ENCODE measurements at places on chromosomes 16 and 17.

GRCh38 chr16:47716571-47716970 is 255.4 kb downstream of the PHKB start:
- DNase-seq, result no peak

GRCh38 chr17:57874434-57875289 is 24.8 kb upstream of the MRPS23 start:
- DNase-seq, result peak; percentile 70

DNA sequence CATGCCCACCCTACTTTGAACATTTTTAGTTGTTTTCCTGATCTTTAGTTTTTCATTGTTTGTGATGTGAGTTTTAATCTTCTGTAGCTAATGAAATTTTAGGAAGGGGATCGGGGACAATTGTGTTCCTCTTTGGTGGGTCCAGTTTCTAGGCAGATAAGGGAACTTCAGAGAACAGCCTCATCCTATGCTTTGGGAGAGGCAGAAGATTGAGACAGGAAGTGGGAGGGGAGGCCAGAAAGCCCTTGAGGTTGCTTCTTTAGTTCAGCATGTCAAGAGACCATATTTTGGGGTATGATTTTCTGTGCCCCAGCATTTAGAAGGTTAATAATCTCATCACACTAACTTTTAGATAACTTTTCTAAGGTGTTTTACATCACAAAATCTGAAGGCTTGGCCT is 191.0 kb downstream of the TANC2 start:
- DNase-seq, result no peak

DNA sequence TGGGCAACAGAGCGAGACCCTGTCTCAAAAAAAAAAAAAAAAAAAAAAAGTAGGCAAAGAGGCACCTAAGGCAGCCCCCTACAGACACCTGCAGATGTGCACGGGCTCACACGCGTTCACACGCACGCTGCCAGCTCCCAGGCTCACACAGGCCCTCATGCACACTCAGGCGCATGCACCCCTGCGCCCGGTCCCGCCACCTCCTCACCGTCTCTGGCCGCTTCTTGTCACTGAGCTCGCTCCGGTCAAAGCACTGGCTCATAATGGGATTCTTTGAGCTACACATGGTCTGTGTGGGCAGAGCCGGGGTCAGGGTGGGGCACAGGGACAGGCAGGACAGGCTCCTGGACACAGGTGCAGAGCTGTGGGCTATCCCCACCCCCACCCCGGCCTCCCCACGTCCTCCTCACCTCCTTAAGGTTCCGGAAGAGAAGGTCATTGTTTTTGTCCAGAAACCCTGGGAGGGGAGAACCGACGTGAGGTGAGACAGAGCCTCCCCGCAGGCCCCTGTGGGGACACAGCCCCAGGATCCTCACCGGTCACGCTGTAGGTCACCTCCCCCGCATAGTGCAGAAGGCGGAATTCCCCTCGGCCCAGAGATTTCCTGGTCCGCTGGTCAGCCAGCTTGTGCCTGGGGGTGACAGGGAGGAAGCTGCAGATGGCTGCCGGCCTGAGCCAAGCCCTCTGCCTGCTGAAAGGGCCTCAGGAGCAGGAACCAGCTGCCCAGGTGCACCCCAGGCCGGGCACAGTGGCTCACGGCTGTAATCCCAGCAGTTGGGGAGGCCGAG is 17.9 kb downstream of the MYO1C start:
- DNase-seq, result no peak

DNA sequence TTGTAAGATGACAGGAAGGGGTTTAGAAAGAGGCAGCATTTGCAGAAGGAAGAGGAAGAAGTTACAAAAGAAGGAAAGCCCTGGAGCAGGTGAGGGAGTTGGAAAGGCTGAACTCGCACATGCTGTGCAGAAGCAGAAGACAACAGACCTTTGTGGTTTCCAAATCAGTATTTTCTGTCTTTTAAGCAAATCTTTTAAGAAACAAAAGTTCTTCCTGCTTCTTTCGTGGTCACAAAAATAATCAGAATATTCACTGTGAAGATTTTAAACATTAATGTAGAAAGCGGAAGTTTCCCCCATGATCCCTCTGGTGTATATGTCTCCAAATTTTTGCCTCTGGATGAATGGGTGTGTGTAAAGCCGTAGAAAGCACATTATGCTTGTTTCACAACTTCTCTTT is 25.8 kb downstream of the ZNRF1 start:
- no peak for DNase-seq

- no peak for DNase-seq
Observed at GRCh38 chr16:85610059-85610445, 3.1 kb upstream of the GSE1 start.

- no peak for DNase-seq
Observed at GRCh38 chr17:38724337-38724988, 5.7 kb upstream of the CISD3 start.

- no peak for DNase-seq
Observed at GRCh38 chr16:49161191-49161590, 120.4 kb downstream of the CBLN1 start.

GRCh38 chr17:65750166-65750565 is 188.7 kb upstream of the AXIN2 start:
- DNase-seq, result no peak

DNA sequence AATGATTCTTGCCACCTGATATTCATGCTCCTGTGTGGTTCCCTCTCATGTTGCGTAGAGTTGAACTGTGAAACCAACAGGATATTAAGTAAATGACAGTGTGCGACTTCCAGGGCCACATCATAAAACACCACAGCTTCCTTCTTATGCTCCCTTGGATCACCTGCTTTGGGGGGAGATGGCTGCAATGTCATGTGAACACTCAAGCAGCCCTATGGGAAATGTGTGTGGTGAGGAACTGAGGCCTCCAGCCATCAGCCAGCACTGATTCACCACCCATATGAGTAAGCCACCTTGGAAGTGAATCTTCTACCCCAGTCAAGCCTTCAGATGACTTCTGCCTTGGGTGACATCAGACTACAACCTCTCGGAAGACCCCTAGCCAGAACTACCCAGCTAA is 427.5 kb downstream of the UTP18 start:
- DNase-seq, result no peak

- no peak for DNase-seq
Observed at GRCh38 chr17:83153681-83154310, 74.4 kb downstream of the METRNL start.

DNA sequence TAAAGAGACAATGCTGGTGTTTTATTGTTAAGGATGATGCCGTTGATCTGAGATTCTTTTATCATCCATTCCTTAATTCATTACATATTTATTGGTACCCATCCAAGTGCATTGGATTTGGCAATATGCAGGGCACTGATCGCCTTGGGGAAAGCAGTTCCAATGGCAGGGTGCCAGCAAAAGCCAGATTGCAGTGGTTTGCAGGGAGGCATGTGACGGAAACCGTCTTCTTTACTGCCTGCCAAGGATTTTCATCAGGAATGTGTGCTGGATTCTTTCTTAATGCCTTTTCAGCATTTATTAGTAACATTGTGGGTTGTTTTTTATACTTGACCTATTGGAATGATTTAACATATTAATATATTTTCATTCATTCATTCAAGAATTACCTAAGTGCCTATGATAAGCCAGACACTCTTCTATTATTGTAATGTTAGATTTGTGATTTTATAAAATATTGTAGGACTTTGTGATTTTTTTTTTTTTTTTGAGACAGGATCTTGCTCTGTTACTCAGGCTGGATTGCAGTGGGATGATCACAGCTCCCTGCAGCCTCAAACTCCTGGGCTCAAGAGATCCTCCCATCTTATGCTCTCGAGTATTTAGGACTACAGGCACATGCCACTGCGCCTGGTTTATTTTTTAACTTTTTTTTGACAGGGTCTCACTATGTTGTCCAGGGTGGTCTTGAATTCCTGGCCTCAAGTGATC is 93.4 kb upstream of the TNRC6A start:
- no peak for DNase-seq

DNA sequence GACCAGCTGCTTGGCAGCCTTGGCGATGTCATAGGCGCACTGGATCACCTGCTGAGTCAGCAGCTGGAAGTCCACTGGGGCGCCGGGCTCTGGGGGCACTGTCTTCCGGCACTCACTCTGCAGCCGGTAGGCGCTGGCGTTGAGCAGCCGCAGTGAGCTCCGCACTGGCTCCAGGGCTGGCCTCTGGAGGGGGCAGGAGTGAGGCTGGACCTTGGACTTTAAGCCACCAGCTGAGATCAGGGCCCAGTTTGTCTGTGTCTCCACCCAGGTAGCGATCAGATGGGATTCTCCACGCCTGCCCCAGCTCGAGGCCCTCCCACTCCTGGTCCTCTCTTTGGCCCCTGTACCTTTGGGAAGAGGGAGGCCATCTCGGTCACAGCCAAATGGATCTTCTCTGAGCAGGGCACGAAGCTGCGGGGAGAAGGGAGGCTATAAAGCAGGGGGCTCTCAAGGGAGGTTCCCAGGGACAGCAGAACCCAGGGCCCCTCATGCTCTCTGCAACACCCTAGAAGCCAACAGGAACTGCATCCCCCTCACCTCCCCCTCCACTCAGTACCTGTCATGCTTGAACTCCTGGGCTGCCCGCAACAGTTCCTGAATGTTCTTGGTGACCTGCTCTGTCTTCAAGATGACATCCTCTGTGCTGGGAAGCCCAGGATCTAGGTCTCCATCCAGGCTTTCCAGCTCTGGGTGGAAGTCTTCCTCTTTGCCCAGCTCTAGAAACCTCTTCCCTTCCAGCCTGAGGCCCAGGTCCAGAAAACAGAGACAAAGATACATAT is 6.4 kb downstream of the TP53I13 start:
- no peak for DNase-seq

- DNase-seq, result no peak
Observed at GRCh38 chr17:61863801-61864126, 436 bp upstream of the BRIP1 start.

DNA sequence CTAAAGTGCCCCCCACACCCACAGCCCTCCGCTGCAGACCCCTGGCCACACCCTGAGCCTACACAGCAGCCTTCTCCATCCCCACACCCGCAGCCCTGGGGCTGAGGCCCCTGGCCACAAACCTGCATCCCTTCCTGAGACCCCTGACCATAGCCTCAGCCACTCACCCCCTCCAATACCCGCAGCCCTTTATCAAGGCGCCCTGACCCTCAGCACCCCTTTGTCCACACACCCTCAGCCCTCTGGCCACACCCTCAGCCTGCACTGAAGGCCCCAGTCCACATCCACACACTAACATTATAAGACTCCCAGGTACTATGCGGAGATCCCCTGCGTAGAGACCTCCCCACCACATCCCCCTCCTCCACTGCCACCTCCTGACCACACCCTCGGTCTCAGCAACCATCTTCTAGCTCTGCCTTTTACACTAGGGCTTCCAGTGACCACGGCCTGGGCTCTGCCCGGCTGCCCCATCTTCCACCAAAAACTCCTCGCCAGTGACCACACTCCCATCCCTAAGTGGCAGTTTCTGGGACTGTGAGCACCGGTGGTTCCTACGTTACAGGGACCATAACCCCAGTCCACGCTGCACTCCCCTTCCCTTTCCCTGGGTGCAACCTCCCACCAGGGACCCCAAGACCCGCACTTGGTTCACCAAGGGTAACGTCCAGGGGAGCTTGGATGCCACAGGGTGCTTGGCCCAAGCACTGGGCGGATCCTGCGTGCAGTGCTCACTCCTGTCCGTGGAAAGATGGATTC is 818 bp downstream of the TPPP3 start:
- DNase-seq, result no peak

- no peak for DNase-seq
Observed at GRCh38 chr17:42182927-42183734, 2.1 kb downstream of the HCRT start.

GRCh38 chr17:2136241-2136640 is 81.3 kb downstream of the HIC1 start:
- no peak for DNase-seq

GRCh38 chr16:83680980-83681379 is 126.8 kb upstream of the HSBP1 start:
- no peak for DNase-seq

DNA sequence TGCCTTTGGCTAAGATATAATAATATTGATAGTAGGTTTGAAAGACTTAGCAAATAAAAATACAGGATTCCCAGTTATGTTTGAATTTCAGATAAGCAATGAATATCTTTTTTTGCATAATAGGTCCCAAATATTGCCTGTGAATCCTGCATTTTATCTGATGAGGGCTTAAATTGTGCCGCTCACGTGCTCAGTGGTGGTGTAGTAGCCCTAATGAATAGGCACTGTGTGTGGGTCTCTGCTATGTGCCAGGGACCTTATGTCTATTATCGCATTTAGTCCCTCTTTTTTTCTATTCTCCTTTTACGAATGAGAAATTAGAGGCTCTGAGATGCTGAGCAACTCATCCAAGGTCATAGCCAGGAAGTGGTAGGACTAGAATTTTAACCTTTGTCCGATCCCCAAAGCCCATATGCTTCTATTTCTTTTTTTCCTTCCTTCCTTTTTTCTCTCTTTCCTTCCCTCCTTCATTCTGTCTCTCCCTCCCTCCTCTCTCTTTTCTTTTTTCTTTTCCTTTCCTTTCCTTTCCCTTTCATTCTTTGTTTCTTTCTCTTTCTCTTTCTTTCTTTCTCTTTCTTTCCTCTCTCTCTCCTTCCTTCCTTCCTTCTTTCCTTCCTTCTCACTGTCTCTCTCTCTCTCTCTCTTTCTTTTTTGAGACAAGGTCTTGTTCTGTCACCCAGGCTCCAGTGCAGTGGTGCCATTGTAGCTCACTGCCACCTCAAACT is 47.2 kb downstream of the RGS9 start:
- DNase-seq, result no peak

GRCh38 chr16:65122724-65123395 is 997 bp upstream of the CDH11 start:
- DNase-seq, result no peak

GRCh38 chr17:19295473-19296135 is 58.4 kb downstream of the EPN2 start:
- DNase-seq, result no peak

- no peak for DNase-seq
Observed at GRCh38 chr16:10850478-10850850, 26.5 kb upstream of the CIITA start.

DNA sequence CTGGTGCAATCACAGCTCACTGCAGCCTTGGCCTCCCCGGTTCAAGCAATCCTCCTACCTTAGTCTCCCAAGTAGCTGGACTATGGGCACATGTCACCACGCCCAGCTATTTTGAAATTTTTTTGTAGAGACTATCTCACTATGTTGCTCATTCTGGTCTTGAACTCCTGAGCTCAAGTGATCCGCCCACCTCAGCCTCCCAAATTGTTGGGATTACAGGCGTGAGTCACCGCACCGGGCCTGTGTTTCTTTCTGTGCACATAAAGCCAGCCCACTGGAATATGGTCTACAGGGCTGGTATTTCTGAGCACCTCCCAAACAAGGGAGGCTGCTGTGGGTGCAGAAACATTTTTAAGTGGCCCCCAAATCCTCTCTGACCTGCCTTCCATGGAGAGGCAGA is 8.4 kb downstream of the TMEM95 start:
- no peak for DNase-seq

- no peak for DNase-seq
Observed at GRCh38 chr17:9729034-9729650, 62.2 kb downstream of the DHRS7C start.

Data from activated CD8-positive, alpha-beta memory T cell treated with anti-CD3 and anti-CD28 coated beads for 24 hours (primary cell).